ENCODE measurements at places on chromosomes 16 and 17.

DNA sequence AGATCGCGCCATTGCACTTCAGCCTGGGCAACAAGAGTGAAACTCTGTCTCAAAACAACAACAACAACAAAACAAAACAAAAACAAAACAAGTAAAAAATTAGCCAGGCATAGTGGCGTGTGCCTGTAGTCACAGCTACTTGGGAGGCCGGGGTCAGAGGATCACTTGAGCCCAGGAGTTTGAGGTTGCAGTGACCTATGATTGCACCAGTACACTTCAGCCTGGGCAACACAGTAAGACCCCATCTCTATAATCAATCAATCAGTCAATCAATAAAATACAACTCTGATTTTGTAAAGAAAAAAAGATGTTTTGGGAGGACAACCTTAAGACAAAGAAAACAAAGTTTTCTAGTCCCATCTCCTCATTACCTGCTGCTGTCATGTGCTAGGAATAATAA lies 51.9 kb downstream of the MARCHF10 start:
- DNase-seq: no peak

DNA sequence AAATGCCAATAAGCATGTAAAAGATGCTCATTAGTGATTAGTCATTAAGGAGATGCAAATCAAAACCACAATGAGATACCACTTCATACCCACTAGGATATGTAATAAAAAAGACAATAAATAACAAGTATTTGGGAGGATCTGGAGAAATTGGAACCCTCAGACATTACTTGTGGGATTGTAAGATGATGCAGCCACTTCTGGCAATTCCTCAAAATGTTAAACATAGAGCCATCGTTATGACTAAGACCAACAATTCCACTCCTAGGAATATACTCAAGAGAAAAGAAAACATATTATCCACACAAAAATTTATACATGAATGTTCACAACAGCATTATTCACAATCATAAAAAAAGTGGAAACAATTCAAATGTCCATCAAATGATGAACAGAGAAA lies 336.2 kb upstream of the PMFBP1 start:
- DNase-seq: no peak

- no peak for DNase-seq
Measured at GRCh38 chr17:80649672-80650330, 105.2 kb downstream of the RPTOR start.

- DNase-seq: no peak
Measured at GRCh38 chr16:79316004-79316458, 284.5 kb downstream of the MAF start.

- DNase-seq: no peak
Measured at GRCh38 chr17:79990704-79991103, 45.0 kb downstream of the TBC1D16 start.

GRCh38 chr17:74856112-74856511 lies 3.6 kb downstream of the GRIN2C start:
- DNase-seq: no peak

DNA sequence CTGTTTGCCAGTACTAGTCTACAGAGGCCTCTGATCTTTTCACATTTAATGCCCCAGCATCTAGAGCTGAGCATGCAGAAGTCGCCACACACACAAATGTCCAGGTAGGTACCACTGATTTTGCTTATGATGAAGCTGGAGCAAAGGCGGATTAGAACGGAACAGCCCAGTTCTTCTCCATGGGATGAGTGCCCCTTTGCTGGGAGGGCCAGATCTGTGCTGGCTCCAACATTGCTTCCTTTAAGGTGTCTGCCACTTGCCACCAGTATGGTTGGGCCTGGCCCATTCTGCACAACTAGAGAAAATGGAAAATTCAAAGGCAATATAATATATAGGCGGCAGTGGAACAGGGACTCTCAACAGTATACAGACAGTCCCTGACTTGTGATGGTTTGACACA lies 2.2 kb upstream of the MNT start:
- DNase-seq: no peak

DNA sequence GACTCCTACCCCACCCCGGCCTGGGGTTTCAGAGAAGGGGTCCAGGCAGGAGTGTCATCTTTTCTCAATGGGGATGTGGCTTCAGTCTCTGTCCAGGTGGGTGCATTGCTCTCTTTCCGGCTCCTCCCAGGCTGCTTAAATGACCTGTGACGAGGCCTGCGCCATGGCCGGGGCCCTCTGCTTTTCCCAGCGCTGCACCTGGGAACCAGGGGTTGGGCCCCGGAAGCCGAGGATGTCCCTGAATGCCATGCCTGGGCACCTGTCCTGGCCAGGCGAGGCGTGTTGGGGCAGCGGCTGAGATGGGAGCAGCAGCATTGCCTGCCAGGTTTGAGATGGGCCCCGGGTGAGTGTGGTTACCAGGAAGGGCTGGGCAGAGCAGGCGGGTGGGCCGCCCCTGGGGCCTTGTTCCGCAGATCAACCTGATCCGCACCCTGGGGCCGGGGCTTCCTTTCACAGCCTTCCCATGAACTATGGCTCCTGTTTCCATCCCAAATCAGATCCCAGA lies 147.4 kb downstream of the SEC14L1 start:
- DNase-seq: no peak

DNA sequence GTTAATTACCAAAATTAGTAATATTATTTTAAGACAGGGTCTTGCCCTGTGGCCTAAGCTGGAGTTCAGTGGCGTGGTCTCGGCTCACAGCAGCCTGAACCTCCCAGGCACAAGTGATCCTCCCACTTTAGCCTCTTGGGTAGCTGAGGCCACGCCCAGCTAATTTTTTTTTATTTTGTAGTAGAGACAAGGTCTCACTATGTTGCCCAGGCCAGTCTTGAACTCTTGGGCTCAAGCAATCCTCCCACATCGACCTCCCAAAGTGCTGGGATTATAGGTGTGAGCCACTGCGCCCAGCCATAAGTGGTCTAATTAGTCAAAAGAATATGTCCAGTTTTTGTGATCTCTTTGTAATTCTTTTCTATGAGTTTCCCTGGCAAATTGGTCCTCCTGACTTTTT lies 12.0 kb upstream of the CFDP1 start:
- no peak for DNase-seq

DNA sequence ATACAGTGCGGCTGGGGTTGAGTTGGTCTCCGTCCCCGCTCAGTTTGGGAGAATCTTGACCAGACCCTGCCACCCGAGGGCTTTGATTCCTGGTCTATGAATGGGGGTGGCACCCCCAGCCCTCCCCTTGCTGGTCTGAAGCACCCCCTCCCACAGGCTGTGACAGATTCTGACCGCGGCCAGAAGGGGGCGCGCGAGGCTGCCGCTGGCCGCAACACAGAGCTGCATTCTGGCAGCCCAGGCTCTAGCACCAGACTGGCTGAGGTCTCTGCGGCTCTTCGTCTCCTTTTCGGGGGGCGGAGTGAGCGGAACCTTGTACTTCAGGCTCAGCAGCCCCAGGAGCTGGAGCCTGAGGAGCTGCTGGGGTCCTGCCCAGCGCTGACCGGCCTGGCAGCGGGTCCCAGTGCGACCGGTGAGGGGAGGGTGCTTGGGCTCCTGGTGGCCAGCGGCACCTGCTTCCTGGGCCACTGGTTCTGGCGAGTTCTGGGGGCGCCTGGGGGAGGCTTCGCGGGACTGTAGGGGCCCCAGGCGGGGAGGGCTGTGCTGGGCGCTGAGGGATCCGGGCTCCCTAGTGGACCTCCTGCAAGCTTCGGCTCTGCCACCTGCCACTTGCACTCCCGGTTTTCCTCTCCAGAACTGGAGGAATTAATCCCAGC lies 1011.6 kb downstream of the KCNJ18 start:
- no peak for DNase-seq

DNA sequence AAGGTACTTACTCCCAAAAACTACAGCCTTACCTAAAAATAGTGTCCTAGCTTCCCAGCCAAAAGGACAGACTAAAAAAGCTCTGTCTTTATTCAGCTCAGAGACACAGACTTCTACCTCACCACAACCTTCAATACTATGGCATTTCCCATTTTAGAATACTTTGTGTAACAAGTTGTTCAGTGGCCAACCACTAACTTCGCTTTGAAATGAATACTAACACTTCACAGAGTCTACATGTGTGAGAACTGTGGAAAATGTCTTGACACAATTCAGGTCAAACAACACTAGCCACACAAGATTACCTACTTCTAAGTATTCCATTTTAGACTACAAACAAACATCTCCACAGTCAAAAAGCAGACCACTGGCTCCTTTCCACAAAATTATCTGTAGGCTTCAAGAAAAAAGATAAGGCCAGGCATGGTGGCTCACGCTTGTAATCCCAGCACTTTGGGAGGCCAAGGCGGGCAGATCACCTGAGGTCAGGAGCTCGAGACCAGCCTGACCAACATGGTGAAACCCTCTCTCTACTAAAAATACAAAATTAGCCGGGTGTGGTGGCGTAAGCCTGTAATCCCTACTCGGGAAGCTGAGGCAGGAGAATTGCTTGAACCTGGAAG lies 3.2 kb downstream of the HELZ start:
- no peak for DNase-seq

GRCh38 chr16:87432330-87432915 lies 40.3 kb downstream of the MAP1LC3B start:
- DNase-seq: no peak

- DNase-seq: no peak
Measured at GRCh38 chr17:70114405-70114804, 39.4 kb downstream of the KCNJ16 start.

- DNase-seq: no peak
Measured at GRCh38 chr17:62064791-62065563, at the start of gene MED13. MED13 (minus strand) TSS chr17:62065278; CDS start chr17:62065205, 73 bp downstream.

DNA sequence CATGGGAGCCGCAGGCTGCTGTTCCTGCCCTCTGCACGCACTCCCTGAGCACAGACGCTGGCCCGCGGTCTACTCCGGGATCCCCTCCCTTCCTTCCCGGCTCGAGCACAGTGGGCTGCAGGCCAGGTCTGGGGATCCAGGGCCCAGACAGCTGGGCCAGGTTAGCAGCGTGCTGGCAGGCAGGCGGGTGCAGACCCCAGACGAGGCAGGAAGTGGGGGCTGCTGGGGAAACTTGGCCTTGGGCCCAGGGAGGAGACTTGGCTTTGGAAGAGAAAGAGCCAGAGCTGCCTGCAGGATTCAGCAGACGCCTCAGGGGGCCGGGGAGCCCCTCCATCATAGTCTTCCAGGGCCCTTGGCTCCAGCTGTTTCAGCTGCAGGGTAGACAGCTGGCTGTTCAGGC lies 30.2 kb upstream of the ABCC3 start:
- DNase-seq: no peak

DNA sequence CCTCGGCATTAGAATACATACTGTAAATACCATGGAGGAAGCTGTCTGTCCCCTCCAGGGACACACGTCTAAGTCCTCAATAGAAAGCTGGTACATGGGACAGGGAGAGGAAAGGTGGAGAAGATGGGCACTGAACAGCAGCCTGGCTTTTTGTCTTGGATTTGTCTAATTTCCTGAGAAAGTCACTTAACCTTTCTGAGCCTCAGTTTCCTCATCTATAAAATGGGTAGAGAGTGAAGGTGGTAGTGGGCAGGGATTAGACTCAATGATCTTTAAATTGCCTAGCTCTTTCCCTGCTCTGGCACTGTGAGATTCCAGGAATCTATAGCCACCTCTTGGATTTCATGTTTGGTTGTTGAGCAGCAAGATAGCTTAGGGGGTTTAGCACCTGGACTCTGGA lies 96.2 kb downstream of the ASIC2 start:
- DNase-seq: no peak

DNA sequence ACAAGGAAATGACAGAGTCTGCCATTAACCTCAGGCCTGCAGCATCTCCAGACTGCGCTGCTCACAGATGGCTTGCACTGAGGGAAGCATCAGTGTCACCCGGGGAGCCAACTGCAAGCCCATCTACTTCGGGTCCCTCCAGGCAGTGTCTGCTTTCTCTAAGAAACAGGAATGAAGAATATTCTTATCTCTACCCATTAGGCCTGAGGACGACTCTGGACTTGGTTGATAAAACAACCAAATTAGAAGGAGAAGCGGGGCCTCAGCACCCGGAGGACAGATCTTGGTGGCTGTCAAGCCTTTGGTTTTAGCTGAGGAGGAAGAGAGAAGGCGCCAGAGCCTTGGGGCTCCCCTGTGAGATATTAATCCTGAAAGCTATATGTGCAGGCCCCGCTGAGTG lies 19.5 kb upstream of the MGAT5B start:
- DNase-seq: no peak

DNA sequence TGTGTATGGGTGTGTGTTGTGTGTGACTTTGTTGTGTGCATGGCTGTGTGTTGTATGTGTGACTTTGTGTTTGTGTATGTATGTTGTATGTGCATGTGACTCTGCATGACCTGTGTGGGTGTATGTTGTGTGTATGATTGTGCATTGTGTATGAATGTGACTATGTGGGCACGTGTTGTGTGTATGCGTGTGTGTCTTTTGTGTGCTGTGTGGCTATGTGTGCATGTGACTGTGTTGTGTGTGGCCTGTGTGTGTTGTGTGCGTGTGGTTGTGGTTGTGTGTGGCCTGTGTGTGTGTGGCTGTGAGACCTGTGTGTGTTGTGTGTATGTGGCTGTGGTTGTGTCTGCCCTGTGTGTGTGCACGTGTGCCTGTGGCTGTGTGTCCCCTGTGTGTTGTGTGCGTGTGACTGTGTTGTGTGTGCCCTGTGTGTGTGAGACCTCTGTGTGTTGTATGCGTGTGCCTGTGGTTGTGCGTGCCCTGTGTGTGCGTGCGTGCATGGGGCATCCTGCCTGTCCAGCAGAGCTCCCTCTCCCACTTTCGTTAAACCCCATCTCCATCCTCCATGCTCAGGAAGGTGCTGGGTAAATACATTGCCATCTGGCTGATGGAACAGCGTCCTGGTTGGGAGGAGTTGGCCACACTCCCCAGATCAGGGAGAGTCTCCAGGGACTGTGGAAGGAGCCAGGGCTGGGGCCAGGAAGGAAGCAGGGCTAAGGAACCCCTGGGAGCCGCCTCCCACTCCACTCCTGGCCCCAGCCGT lies 90.1 kb upstream of the GSE1 start:
- DNase-seq: no peak

DNA sequence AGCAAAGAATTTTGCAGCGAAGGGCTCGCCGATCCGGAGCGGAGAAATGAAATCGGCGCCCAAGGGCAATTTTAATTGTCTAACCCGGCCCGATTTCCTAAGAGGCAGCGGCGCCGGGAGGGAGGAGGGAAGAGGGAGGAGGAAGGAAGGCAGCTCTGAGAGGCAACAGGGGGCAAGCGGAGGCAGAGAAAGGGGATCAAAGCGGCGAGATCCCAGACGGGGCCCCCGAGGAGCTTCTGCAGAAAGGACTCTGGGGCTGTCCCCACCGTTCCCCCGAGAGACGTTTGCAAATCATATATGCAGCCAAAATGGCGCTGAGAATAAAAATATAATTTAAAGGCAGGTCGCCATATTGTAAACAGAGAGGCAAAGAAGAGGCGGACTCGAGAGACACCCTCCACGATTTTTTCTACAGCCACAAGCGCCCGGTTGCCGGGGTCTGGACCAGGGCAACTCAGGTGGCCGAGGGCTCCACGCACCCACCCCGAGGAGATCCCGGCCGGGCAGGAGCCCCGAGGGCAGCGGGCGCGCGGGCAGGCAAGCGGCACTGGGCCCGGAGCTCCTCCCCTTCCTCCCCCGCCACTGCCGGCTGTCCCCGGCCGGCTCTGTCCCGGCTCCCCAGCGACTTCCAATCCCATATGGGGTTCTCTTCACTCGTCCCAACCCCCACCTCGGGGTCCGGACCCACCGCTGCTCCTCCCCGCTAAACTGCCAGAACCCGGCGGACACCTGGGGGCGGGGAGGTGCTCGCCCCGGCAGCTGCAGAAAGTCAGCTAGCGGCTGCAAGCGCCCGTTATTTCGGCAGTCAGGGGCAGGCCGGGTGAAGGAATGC lies 1.9 kb downstream of the PHF12 start:
- no peak for DNase-seq

Measured in cortex of kidney (tissue), 1 donor.